Astrocyte of the hippocampus (primary cell): ENCODE measurements at places on chromosomes 3 and 15.
A peak's percentile ranks its signal among the peaks of the same experiment; 100 is the strongest.

DNA sequence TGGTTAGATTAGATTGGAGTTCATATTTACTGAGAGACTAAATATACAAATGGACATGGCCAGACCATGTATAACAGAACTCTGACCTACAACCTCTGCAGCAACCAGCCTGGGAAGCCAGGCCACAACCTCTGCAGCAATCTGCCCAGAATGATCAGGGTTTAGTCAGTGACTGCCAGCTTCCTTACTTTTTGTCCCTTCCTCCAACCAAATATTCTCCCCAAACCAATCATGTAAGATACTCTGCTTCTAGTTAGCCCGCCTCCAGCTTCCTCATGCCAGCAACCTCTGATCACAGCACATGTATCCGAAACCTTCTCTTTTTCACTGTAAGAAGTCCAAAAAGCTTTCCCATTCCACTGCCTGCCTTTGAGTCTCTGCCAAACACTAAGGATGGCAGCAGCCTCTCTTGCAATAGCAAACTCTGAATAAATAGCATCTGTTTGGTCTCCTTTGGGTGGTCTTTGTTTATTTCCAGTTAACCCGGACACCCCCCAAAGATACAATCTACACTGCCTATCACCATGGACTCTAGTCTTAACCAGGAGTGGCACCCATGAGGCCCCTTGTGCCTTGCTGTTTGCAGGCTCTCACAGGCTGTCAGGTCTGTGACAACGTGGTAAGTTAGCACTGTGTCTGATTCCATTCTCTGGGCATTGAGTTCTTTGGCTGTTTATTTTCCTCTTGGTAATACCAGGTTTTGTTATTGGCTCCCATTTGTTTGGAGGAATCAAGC lies 102.2 kb downstream of the ERC2 start:
- DNase-seq, result peak; percentile 44

DNA sequence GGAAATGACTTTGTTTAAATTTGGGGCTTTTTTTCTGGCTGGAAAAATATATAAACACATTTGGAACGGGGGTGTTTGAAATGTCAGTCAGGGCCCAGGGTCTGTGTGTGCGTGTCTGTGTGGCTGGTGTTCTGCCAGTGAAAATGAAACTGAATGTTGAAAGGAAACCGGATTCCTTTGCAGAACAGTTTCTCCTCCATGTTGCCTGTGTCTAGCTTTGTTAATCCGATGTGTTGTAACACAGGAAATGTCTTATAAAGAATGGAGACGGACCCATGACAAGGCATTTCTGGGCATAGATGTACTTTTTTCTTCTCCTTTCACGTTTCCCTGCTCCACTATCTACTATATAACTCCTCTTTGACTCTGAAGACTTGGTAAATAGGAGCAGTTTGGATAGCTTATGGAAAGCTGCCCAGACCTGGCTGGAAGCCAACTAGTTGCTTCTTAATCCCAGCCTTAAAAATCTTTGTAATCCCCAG lies 2.8 kb downstream of the SQOR start:
- DNase-seq, result peak; percentile 80

DNA sequence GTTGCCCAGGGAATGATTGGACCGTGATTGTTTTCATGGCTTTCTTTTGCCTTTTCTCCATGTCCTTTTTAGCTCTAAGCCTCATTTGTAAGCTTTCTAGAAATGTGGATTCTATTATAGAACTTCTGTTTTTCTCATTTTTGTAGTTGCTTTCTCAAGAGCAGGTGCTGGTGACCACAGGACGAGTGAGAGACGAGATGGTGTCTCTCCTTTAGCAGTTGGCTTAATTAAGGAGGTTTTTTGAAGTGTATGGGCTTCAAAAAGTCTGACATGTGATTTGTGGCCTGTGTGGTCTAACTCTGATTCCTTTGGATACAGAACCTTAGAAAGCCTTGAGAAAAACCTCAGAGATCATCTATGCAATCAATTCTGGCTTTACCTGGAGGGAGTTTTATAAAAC lies 292.8 kb downstream of the LPP start:
- no peak for DNase-seq

GRCh38 chr3:150327678-150328653 lies 80.1 kb upstream of the TSC22D2 start:
- DNase-seq, result peak; percentile 66

- peak; percentile 86 for DNase-seq
Measured at GRCh38 chr15:62119227-62119864, 45.7 kb downstream of the C2CD4B start.

DNA sequence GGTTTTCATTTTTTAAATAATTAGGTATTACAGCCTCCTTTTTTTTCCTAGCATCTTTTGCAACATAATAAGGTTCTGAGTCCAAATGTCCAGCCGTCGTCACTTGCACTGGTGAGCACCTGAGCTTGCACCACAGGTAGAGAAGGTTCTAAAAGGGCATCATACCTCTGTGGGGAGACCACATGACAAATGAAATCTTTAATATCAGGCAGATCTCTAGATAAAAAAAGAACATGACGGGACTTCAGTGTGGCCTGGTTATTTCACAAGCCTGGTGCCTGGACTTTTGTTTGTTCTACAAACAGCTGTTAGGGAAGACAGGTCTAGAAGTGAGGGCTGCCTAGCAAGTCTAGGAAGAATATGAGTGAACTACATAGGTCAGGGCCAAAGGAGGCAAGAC lies 3.6 kb downstream of the ZBED2 start:
- DNase-seq, result no peak

GRCh38 chr15:36911322-36911944 lies 188.9 kb downstream of the MEIS2 start:
- DNase-seq, result peak; percentile 69

DNA sequence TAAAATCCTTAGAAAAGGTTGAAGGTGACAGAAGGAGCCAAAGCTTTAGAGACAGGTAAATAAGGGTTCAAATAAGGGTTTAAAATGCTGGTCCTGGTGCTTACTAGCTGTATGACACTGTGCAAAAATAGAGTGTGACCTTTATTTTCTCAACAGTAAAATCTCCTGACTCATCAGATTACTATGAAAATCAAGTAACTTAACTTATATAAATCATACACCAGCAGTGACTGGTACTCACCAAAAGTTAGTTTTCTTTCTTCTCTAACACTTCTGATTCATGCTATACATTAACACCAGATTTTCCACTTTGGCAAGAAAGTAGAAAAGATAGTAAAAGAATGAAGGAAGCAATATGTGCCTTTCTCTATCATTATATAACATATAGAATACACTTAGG lies 205.9 kb upstream of the GBE1 start:
- no peak for DNase-seq

- DNase-seq, result peak; percentile 12
Measured at GRCh38 chr3:125431912-125432790, 57.0 kb upstream of the ZNF148 start.

- peak; percentile 65 for DNase-seq
Measured at GRCh38 chr15:60115579-60116380, 111.7 kb downstream of the FOXB1 start.

DNA sequence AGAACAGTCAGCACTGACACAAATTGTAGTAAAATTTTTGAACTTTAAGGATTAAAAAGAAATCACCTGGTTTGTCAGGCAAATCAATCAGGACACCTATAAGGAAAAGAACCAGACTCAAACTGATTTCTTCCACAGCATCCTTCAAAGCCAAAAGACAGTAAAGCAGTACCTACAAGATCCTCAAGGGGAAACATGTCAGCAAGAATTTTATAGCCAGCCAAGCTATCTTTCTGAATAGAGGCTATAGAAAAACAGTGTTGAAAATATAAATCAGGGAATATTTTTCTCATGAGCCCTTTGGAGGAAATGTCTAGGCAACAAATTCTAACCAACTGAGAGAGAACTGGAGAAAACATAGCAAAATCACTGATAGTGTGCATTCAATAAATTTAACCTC lies 301.4 kb upstream of the UBE2E2 start:
- no peak for DNase-seq

DNA sequence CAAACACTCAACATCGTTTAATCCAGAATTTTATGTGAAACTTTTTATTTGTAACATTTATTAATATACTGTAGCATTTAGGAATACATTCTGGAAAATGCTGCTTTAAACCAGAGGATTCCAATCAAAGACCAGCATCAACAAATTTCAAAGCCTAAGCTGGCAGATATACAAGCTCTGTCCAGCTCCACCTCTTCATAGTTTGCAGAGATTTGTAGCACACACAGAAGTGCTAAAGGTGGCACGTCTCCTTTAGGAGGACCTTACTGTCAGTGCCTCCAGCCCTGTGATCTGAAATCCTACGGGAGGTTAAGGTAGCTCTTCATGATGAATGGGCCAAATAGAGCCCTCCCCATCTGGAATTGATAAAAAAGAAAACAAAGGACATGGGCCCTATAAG lies 329.7 kb upstream of the NECTIN3 start:
- no peak for DNase-seq

DNA sequence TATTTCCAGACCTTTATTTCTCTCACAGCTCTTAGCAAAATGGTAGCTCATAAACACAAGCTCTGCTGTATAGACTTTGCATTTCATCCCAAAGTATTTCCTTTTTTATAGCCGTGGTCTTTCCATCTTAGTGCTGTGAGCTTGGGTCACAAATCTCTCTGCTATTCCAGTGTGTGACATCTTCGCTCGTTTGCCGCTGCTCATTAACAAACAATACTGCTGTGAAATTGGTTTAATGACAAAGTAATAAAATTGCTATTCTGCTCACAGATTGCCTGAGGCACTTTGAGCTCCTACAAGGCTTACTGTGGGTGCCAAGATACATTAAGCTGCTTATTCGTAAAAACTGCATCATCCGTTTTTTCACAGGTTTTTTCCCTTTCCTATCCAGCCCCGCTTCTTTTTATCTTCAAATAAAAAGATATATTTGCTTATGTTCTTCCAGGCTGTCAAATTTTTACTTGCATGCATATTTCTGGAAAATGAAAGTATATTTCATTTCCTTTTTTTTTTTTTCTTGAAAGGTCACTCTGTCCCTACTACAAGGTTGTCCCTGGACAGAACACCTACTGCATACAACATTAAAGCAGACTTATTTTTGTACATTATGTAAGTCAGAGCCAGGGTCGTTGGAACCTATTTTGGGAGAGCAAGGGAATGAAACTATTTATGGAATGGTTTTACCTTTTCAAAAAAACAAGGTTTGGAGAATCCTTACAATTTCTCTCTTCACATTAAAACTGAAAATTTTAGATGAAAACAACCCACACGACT lies 174.5 kb downstream of the MEIS2 start:
- no peak for DNase-seq

- peak; percentile 79 for DNase-seq
Measured at GRCh38 chr3:177463863-177464262, 266.6 kb upstream of the TBL1XR1 start.

- no peak for DNase-seq
Measured at GRCh38 chr3:104742044-104742443, 624.7 kb upstream of the ALCAM start.

DNA sequence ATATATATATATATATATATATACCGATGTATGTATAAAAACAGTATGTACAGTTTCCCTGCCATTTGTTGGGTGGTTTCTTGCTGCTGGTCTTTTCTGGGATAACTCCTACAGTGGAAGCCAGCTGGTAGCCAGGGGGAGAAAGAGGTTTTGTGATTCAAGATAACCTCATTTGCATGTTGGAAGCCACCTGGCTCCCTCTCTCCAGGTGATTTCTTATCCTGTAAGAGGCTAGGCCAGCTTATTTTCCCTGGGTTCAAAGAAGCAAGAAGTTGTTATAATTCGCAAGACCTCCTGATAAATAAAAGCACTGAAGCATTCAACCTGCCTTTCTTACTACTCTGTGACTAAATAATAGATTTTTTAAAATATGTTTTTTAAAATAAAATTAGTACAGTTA lies 443.3 kb downstream of the VGLL3 start:
- no peak for DNase-seq

GRCh38 chr3:162224746-162225145 lies 728.1 kb downstream of the OTOL1 start:
- peak; percentile 25 for DNase-seq

GRCh38 chr3:153658136-153658535 lies 463.1 kb upstream of the ARHGEF26 start:
- DNase-seq, result no peak

- no peak for DNase-seq
Measured at GRCh38 chr3:464255-464654, 267.7 kb downstream of the CHL1 start.

- peak; percentile 42 for DNase-seq
Measured at GRCh38 chr15:92907229-92907628, 7.1 kb downstream of the CHD2 start.

DNA sequence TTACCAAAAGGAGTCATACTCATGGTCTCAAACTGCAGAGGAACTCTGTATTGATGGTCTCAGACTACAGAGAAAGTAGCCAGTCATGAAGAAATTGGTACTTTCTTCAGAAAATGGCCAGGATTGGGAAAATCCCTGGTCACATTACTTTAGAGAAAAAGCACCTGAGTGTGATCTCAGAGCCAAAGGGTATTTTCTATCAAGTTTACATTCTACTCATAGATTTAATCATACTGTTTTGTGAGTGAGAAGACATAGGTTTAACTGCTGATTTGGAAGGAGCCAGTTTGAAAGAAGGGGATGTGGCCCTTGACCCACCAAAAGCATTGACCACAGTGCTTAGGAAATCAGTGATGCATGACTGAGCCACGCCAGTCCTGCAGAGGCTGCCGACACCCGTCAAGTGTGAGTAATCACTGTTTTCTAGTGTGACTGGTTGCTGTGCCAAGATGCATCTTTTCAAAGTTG lies 203.6 kb downstream of the AKAP13 start:
- peak; percentile 28 for DNase-seq

GRCh38 chr3:105907777-105908176 lies 39.0 kb upstream of the CBLB start:
- DNase-seq, result no peak

- no peak for DNase-seq
Measured at GRCh38 chr3:76307556-76307955, 522.2 kb upstream of the ZNF717 start.

- DNase-seq, result no peak
Measured at GRCh38 chr15:34609102-34610057, 25.9 kb upstream of the GOLGA8B start.

DNA sequence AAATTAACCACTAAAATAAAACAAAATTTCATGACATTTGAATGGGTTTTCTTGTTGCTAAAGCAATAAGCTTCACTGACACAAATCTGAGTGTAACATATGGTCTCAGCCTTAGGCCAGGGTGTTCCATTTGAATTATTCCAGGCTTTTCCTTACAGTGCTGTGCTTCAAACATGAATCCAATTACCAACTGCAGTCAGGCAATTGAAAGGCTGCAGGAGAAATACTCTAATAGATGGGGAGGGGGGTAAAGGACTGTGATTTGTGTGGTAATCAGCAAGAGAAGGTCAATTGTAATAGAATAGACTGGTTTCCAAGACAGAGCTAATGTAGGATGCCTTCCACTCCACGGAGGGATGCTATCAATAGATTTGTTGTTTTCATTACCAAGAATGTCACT lies 466.7 kb downstream of the C3orf38 start:
- DNase-seq, result no peak

DNA sequence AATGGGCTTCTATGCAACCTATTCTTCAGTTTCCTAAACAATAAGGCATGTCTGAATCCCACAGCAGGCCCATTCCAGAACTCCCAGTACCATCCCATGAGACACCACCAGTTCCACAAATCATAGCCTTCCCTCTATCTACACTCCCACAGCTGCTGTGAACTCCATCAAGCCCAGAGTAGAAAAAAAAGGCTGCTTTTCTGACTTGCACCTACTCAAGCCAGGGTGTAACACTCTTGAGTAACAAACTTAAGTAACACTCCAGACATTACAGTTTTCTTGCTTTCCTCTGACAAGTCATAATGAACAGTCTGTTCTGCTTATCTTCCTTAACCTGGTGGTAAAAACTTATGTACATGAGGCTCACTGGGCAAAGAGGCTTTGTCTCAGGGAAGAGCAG lies 283.1 kb downstream of the NFKBIZ start:
- DNase-seq, result no peak

- DNase-seq, result peak; percentile 90
Measured at GRCh38 chr3:187567661-187568121, 102.5 kb downstream of the SST start.

- DNase-seq, result peak; percentile 69
Measured at GRCh38 chr3:44862226-44862637, 520 bp downstream of the TMEM42 start.
